Femur (tissue), 1 donor: ENCODE measurements at places on chromosomes 16 and 17.

GRCh38 chr17:17200311-17200710, 5.8 kb downstream of the PLD6 start:
- DNase-seq = no peak

- DNase-seq = no peak
These were observed 9.4 kb downstream of the CMC2 start for GRCh38 chr16:80997139-80997798.

- DNase-seq = no peak
These were observed 22.9 kb downstream of the BANP start for GRCh38 chr16:87974178-87974577.

DNA sequence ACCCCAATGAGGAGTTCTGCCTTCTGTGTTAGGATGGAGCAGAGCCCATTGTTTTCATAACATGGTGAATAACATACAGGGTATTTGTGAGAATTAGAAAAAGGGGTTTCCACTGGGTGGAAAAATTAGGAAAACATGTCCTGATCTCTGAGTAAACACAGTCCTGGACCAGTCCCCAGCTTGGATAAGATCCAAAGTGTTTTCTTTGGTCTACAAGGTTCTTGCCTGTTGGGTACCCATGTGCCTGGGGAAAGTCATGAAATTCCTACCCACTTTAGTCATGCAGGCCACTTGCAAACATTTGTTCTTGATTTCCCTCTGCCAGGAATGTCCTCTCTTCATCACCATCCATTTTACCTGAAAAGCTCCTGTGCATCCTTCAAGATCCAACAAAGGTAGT, 164.8 kb upstream of the DYNLRB2 start:
- no peak for DNase-seq

- no peak for DNase-seq
These were observed 5.9 kb downstream of the LITAFD start for GRCh38 chr16:8887952-8888560.

DNA sequence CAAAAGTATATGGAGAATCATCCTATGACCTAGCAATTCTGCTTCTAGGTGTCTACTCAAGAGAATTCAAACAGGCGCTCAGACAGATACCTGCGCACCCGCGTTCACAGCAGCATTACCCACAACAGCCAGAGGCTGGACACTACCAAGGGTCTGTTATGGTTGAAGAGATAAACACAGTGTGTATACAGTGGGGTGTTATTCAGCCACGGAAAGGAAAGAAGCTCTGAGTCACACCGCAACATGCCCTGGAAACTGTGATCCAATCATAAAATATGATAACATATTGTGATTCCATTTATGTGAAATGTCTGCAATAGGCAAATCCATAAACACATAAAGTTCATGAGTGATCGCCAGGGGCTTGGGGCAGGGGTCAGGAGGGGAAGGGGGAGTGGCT, 18.0 kb upstream of the JPH3 start:
- no peak for DNase-seq

DNA sequence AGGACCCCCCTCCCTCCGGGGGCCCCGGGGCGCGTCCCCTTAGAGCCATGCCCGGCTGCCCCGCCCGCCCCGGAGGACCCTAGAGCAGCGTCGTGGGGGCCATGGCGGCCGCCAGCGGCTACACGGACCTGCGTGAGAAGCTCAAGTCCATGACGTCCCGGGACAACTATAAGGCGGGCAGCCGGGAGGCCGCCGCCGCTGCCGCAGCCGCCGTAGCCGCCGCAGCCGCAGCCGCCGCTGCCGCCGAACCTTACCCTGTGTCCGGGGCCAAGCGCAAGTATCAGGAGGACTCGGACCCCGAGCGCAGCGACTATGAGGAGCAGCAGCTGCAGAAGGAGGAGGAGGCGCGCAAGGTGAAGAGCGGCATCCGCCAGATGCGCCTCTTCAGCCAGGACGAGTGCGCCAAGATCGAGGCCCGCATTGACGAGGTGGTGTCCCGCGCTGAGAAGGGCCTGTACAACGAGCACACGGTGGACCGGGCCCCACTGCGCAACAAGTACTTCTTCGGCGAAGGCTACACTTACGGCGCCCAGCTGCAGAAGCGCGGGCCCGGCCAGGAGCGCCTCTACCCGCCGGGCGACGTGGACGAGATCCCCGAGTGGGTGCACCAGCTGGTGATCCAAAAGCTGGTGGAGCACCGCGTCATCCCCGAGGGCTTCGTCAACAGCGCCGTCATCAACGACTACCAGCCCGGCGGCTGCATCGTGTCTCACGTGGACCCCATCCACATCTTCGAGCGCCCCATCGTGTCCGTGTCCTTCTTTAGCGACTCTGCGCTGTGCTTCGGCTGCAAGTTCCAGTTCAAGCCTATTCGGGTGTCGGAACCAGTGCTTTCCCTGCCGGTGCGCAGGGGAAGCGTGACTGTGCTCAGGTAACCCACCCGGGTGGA, 759 bp downstream of the ALKBH5 start:
- DNase-seq = peak; percentile 62

GRCh38 chr17:7987112-7987893, 15.1 kb upstream of the GUCY2D start:
- DNase-seq = no peak

DNA sequence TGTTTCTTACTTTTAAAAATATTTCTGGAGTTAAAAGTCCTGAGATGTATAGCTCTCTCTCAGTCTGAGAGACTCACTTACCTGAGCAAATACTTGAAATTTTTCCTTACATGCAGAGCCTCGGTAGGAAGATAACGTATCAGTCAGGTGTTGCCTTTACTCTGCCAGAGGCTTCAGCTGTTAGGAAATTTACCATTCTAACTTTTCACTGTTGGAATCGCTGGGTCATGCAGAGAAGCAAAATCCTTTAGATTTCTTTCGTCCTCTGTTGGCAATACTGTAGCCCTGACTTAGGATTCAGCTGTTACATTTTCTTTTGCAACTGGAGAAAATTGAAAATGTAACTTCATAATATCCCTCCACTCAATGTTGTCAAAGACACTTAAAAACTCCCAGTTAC, 20.0 kb upstream of the KCNJ16 start:
- no peak for DNase-seq

DNA sequence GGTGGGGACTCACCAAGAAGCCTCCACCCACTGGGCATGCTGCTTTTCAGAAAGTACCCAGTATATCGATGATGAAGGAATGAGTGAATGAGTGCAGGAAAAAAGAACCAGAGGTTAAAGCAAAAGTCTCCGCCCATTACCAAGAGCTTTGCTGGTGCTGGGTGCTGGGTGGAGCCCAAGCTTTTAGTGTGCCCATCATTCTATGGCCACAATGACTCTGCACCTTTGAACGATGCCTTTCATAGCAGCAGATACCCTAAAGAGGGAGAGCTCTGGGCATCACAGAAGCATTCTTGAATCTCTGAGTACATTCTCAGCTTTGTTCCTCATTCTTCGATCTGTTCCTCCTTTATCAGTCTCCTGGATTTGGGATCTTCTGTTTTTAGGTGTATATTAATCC, 450.7 kb upstream of the CCL2 start:
- DNase-seq = no peak

- DNase-seq = no peak
These were observed 49.0 kb upstream of the METRNL start for GRCh38 chr17:83030432-83030831.

GRCh38 chr16:80664226-80664625, 123.4 kb downstream of the DYNLRB2 start:
- no peak for DNase-seq

DNA sequence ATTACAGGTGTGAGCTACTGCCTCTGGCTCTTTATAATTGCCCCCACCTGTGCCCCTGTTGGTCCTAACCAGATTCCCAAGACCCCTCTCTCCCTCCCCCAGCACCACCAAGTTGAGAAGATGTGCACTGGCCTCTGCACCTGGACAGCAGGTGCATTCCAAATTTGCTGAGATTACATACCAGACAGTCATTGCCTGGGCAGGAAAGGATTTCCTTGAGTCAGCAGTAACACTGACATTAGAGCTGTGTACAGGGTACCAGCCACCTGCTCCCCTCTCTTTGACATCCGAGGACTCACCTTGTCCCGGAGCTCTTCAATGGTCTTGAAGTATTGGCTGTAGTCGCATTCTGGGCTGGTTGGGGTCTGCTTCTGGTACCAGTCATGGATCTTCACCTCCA, 659 bp downstream of the KRT15 start:
- DNase-seq = no peak

GRCh38 chr17:55870044-55870443, 119.2 kb downstream of the PCTP start:
- DNase-seq = no peak

- DNase-seq = peak; percentile 56
These were observed 30.8 kb downstream of the USP10 start for GRCh38 chr16:84730406-84731106.

DNA sequence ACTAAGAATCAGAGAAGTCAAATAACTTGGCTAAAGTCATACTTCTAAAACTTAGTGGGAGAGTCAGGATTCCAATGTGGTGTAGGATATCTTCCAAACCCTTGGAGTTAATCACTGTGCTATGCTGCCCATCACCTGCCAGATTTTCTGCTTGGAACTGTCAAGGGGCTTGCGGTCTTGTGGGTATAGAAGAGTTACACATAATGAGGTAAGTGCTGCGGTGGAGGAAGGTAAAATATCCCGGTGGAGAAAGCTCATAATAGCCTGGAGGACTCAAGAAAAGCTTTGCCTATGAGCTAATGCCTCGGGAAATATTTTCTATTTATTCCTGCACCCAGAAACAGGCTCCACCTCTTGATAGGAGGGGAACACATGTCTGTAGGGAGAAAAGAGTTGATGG, 195.6 kb downstream of the UTP18 start:
- no peak for DNase-seq

GRCh38 chr17:76567634-76568432, 17.8 kb downstream of the ST6GALNAC2 start:
- peak; percentile 21 for DNase-seq

- no peak for DNase-seq
These were observed 18.4 kb upstream of the PRKCA start for GRCh38 chr17:66283971-66284370.

- DNase-seq = no peak
These were observed 2126.0 kb downstream of the TP53TG3F start for GRCh38 chr16:35585411-35585810.

GRCh38 chr16:49690778-49691177, 165.1 kb downstream of the ZNF423 start:
- no peak for DNase-seq

- DNase-seq = peak; percentile 77
These were observed 1.3 kb upstream of the HIC1 start for GRCh38 chr17:2053380-2054261.

DNA sequence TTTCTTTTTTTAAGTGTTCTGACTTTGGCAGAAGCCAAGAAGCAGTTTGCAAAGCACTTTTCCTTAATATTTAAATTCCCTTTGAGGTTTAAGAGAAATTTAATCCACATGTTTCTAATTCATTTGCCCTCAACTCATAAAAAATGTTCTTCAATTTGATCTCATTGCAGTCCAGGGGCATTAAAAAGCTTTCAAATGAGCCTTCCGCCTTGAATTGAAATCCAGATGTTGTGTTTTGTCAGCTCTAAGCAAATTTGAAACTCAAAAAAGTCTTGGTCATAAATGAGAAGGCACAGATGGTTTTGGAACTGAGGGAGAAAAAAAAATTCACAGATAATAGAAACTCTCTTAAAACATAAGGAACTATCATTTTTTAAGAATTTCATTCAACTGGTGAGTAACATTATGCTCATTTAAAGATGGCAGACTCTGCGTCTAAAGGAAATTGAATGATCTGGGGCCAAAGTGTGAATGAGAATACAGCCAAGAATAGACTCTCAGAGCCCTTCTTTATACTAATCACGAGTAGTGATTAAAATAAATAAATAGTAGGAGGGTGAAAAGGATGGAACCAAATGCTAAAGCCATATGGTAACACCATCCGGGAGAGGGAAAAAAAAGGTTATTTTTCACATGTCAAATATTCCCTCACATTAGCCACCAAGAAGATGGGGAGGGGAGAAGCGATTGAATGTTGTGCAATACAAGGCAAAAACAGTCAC, 1304.7 kb downstream of the CDH8 start:
- DNase-seq = no peak

GRCh38 chr17:59373882-59374495, 42.5 kb downstream of the YPEL2 start:
- no peak for DNase-seq

DNA sequence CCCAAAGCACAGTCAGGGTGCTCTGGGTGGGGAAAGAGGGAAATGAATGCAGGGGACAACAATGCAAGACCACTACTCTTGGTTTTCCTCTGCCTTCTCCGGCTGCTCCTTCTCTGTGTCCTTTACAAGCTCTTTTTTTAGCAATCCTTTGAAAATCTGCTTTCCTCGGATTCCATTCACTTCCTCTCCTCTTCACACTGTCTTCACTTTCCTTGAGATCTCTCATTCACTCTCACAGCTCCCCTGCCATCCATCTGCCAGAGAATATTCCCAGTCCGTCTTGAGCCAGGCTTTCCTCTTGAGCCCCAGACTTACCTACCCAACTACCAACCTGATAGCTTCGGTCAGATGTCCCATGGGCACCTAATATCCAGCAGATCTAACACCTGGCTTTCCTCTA, 11.0 kb upstream of the SPOP start:
- no peak for DNase-seq

DNA sequence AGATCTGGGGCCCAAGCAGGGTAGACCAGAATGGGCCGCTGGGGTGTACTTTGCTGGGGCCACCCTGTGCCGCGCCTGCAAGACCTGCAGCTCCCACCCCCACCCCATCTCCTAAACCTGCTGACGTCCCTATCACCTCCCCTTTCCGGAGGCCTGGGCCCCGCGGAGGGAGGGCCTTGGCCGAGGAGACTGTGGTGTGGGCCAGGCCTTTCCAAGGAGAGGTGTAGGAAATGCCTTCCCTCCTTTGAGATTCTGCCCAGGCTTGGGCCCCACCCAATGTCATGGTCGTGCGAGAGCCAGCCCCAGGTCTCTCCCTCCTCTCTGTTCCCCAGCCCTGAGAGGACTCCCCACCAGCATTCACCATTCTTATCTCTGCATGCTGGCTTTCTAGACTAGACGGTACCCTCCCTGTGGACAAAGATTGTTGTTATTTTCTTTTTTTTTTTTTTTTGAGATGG, 3.9 kb upstream of the WFIKKN2 start:
- DNase-seq = peak; percentile 85

- DNase-seq = peak; percentile 68
These were observed 27.5 kb downstream of the ZFHX3 start for GRCh38 chr16:73020409-73020884.

GRCh38 chr17:13337864-13338371, 263.8 kb downstream of the HS3ST3A1 start:
- DNase-seq = peak; percentile 60

DNA sequence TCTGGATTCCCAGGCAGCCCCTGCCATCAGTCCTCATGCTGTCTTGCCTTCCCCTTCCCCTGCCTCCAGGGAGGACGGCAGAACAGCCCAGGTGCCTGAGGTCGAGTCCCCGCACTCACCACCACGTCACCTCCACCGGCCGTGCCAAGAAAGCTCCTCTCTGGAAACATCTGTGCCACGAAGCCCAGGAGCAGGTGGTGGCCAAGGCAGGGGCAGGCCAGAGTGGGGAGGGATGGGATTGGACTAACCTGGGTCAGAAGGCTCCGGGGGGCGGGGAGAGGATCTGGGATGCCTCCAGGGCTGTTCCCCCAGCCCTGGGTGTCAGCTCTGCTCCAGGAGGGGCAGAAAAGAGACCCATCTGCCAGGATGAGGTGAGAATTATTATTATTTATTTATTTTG, 7.4 kb upstream of the DPEP1 start:
- DNase-seq = no peak
